ENCODE measurements at places on chromosomes 6 and 20.

DNA sequence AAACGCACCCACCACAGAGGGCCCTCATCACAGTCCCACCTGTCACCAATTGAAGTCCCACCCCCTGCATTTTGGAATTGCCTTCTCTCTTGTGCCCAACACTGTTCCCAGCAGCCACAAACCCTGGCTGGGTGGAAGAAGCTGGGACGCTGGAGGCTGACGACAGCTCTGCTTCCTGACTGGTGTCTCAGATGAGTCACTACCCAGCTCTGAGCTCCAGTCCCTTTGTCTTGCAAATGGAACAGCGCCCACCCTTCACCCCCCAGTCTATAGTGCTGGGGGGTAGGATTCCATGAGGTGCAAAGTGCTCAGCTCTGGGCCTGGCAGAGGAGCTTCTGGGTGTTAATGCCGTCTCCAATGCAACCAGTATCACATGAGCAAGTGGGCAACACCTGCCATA is 85.3 kb downstream of the DLGAP4 start:
- no peak for DNase-seq

DNA sequence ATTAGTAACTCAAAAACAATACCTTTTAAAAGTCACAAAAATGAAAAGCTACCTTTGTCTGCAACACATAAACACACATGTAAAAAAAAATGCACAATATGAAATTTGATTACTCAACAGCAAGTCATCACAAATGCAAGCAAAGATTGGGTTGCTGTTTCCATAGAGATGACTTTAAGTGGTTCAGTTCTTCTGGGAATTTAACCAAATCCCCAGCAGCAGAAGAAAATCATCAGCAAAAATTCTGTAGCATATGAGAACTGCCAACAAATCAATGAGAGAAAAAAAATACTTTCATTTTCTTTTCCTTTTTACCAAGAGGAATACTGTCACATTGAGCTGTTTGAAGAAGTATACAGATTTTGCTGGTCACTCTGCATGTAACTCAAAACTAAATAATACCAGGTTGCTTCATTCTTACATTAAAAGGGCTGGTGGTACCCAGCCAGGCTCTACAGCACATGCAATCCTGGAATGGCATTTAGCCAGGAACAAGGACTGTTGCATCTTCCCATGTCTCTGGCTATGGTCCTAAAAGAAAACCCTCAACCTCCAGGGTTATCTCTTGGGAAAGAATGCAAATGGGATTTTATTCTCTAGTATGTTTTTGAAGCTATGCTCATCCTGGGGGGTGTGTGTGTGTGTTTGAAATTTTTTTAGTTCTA is 158.3 kb downstream of the OPRM1 start:
- no peak for DNase-seq

DNA sequence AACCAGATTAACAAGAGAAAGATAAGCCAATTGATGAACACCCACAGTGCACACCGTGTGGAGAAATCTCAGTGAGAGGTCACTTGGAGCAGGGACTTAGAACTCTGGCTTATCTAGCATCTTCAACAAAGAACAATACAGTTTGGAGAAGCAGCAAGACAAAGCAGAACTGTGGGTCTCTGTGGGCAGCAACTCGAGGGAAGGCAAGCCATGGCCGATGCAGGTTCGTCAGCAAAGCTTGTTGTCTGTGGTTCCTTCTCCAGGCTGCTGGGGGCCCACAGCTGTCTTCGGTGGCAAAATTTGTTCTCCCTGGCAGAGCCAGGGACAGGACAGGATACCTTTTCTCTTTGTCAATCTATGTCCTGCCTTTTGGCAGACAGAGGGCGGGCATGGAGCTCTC is 22.1 kb downstream of the RPP40 start:
- DNase-seq = no peak

DNA sequence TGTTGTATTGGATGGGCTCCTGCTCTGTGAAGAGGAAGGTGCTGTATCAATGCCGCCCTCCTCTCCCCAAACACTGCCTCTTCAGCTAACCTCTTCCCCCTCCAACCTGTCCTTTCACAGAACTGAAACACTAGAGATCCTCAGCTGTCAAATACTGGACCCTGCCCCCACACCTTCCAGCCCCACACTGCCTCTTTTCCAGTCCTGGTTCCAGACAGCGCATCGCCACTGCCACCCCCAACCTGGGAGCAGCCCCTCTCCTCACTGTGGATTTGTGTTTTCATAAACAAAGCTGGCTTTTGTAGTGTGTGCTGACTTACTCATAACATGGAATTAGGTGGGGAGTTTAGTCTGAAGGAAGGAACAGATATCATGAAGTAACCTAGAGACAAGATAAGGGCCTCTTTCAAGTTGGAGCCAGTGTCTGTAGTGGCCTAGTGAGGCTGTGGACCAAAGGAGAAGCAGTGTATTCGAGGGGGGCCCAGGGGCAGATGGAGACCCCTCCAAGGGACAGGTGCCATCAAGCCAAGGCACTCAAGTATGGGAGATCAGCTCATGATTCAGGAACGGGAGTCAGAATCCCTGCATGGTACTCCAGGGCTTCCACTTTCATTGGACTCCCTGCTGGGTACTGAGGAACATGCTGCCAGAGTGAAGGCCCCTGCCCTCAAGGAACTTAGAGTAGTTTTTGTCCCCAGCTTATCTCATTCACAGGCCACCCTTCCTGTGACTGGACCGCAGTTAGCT is 2.1 kb downstream of the SCUBE3 start:
- DNase-seq = no peak

DNA sequence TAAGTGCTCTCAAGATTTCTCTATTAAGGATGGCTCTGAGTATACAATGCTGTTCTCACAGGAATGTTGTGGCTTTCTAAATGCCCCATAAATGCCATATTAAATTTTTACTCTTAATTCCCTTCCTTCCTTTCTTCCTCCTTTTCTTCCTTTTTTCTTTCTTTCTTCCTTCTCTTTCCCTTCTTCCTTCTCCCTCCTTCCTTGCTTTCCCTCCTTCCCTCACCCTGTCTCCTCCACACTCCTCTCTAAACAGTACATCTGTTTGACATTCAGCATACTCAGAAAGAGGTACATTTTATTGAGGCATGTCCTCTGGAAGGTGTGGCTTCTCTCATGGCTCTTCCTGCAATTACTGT is 433 bp upstream of the SLC17A1 start:
- DNase-seq = no peak

DNA sequence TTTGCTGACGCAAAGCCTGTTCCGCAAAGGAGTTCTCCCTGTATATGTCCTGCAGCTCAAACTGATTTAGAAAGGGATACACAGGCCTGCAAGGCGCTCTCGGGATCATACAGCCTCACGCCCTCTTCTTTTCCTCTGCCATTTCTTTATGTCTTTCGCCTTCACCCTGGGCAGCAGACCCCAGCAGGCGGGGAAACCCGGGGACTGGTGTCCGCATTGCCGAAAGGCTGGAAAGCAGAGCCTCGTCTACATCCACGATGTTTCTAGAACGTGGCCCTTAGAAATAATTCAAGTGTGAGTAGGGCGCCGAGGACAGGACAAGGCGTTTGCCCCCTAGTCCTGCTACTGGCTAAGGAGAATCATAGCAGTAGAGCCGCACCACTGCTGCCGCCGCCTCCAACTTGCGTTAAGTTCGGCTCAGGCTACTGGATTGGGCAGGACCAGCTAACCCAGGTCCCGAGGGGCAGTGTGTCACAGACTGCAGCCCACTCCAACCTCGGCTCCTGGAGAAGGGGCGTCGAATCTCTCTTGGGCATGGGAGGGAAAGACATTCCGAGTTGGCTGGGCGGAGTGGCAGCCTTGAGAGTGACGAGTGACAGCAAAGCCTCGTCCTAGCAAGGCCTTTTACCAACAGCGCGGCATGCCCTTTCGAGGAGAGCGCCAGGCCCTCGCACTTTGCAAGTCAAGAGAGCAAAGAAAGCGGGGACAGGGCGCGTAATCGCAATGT is 2.6 kb upstream of the TBX18 start:
- DNase-seq = no peak

DNA sequence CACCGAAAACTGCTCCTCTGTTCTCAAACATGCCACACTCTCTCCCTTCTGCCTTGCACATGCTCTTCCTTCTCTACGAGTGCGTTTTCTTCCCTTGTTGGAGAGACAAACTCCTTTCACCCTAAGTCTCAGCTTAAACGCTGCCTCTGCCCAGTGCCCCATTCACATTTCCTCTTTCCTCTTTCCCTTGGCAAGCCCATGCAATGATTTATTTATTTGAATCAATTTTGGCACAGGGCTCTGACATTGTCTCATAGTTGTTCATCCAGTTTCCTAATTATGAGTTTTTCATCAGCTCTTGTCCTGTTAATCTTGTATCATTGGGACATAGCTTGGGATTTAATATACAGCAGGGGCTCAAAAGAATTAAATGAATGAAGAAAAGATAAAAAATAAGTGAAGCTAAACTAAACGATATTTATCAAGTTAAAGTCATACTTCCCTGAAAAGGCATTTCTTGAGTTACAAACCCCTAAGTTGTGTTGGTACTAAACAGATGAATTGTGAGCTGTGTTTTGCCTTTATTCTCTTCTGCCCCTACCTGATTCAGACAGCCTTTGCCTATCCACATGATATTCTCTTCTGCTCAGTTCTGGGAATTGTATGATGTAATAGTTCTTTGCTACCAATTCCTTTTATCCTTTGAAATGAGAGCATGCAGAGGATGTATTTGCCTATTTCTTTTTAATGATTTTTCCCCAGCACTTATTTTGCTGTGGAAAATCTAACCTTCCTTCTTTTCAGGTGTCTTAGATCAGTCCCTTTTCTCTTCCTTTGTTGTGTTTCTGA is 704.4 kb downstream of the UTRN start:
- DNase-seq = no peak

GRCh38 chr20:7496394-7496991 is 443.8 kb downstream of the HAO1 start:
- DNase-seq = no peak
